ENCODE measurements at places on chromosomes 11 and 22. TPM values are rescaled to one million over a fixed set of nuclear protein-coding genes. Genes with fewer than 3 reads are reported as not detected.
A peak's percentile ranks its signal among the peaks of the same experiment; 100 is the strongest.

- DNase-seq = no peak
Observed at GRCh38 chr22:31867386-31868153, 76.8 kb upstream of the YWHAH start.

DNA sequence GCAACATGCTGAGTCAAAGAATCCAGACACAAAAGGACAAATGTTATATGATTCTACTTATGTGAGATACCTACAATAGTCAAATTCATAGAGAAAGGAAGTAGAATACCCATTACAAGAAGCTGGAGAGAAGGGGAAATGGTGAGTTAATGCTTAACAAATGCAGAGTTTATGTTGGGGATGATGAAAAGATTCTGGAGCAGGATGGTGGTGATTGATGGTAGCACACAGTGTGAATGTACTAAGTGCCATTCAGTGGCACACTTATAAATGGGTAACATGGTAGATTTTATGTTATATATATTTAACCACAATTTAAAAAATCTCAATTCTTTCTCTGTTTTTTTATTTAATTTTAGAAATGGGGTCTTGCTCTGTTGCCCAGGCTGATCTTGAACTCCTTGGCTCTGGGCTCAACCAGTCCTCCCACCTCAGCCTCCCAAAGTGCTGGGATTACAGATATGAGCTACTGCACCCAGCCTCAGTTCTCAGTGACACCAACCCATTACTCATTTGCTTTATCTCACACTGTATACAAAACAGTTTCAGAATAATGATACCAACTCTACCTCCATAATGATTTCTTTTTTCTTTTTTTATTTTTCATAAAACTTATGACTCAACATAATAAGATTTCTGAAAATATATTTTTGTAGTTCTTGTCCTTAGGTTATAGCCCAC is 9.6 kb upstream of the RELA start:
- no peak for DNase-seq

DNA sequence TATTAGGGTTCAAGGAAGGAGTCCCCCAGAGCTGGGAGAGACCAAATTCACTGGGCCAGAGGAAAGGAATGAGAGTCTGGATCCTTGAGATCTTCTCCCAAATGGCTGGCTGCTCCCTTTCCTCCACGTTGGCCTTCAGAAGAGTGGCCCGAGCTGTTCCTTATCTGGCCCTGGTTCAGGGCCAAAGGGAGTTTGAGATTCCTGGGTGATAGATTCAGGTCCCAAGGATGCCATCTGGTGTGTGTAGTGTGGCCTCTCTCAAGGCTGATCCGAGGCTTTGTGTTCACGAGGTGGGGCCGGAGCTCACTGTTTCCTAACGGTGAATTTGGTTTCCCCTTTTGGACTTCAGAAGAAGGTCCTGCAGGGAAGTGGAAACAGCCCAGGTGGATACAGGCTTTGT is 17.4 kb upstream of the ABCC8 start:
- no peak for DNase-seq

LRRC74B gene
- total RNA-seq = not detected

MIOX gene
- total RNA-seq = 1.9 TPM

LMO2 gene
- not detected for total RNA-seq

DNA sequence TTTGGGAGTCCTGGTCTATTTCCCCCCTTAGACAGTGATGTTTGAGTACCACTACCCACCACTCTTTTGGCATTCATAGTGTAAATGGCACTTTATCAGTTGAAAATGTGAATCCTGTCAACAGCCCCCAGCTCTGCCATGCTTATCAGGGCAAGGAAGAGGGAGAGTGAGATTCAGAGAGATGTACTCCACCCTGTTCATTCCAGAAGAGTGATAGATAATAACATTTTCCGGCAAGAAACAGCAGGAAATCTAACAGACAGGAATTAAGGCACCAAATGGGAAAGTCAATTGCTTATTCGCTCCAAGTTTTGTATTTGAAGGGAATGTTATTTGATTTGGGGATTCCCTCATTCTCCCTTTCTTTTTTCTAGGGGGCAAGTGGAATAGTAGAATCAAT is 681.9 kb downstream of the NTM start:
- no peak for DNase-seq

BTG4 gene
- total RNA-seq = not detected

GRCh38 chr11:121421149-121421901 is 30.8 kb upstream of the SORL1 start:
- DNase-seq = peak; percentile 15

ST14 gene
- not detected for total RNA-seq

- no peak for DNase-seq
Observed at GRCh38 chr11:87179621-87180020, 141.9 kb downstream of the TMEM135 start.

DNA sequence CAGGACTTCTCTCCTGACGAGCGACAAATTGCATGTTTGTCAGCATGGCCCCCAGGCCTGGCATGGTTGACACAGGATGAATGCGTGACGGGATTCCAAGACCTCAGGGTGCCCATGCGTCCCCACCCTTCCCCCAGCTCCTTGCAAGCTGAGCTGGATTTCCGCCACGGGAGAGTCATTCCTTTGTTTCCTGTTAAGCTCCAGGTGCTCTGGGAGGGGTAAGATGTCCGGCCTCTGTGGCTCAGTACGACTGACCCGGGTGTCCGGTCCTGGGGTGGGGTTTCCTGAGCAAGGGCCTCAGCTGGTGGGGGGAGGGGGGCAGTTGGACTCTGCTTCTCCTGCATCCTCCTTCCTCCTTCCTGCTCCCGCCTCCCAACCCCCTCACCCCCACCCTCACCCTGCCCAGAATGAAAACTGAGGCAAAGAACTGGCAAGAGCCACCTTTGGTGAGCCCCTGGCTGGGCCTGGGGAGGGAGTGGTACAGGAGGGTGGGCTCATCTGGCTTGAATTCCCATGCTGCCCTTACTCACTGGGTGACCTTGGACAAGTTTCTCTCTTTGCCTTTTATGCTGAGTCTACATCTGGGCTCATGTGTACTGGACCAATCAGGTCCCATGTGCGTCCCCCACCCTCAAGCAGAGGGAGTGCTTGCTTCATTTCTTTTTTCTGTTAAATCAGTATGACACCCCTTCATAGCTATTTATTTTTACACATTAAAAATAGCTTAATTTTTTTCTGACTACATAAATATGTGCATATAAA is 2.5 kb downstream of the CDC42EP2 start:
- peak; percentile 60 for DNase-seq

- no peak for DNase-seq
Observed at GRCh38 chr11:132948252-132948651, 584.0 kb downstream of the OPCML start.

DNA sequence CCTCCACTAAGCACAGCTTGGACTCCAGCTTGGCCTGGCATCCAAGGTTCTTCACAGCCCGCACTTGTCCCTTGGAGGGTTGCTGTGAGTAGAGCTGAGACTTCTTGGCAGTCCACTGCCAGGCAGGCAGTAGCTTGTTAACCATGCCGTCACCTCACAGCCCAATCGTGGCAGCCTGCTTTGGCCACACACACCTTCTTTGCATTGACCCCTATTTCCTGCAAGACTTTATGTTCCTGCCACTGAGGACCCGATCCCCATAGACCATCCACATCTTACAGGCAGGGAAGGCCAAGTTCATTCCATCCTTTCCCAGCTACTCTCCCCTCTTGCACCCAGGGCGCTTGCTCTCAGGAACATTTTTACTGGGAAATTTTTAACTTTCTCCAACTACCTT is 2.5 kb upstream of the PYGM start:
- DNase-seq = no peak

SLC1A2 gene
- not detected for total RNA-seq

- DNase-seq = no peak
Observed at GRCh38 chr11:129455756-129456655, 80.4 kb downstream of the BARX2 start.

- no peak for DNase-seq
Observed at GRCh38 chr11:67562963-67563704, 20.5 kb upstream of the GSTP1 start.

DNA sequence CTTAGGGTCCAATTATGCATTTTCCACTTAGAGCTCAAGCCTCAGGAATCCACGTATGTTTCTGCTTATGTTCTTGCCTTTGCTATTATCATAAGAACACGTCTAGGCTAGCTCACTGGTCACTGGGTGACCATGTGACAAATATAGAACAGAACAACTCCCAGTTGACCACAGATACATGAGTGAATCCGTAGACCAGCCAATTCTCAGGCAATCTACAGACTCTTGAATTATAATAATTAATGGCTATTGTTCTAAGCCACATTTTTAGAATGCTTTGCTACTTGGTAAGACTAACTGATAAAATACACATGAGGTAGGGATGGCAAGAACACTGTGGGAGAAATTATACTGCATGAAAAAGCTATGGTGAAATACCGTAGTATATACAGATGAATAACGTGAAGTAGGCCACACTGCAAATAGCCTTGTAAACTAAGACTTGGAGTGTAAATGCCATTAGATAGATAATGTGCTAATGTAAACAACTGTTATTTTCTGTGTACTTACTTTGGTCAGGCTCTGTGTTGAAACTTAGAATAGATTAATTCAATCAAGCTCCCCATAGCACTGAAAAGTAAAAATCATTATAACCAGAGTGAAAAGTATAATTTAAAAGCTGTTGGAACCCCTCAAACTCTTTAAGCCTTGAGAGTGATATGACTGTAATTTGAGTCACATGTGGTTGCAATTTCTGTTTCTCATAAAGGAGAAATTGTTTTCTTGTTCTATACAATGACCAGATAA is 366.2 kb upstream of the CCDC179 start:
- no peak for DNase-seq

- no peak for DNase-seq
Observed at GRCh38 chr11:932435-932834, 6.8 kb downstream of the AP2A2 start.

DNA sequence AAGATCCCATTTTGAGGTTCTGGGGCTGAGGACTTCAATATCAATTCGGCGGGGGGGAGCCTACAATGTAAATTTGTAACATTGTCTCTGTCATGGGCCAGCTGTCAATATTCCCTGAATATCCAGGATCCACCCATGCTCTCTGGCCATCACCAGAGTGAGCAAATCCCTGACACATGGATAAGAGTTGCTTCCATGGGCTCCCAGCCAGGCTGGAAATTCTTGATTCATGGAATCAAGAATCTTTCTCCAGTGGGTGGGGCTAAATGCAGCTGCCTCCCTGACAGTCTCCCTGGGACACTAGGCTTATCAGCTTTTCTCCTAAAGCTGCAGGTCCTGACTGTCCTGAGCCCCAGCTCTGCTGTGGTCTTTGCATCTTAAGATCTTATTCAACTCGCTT is 86.9 kb upstream of the IGLL5 start:
- no peak for DNase-seq

GRCh38 chr22:32336121-32336603 is 21.5 kb upstream of the RFPL3 start:
- no peak for DNase-seq

ZNF280A gene
- 3.1 TPM for total RNA-seq

DNA sequence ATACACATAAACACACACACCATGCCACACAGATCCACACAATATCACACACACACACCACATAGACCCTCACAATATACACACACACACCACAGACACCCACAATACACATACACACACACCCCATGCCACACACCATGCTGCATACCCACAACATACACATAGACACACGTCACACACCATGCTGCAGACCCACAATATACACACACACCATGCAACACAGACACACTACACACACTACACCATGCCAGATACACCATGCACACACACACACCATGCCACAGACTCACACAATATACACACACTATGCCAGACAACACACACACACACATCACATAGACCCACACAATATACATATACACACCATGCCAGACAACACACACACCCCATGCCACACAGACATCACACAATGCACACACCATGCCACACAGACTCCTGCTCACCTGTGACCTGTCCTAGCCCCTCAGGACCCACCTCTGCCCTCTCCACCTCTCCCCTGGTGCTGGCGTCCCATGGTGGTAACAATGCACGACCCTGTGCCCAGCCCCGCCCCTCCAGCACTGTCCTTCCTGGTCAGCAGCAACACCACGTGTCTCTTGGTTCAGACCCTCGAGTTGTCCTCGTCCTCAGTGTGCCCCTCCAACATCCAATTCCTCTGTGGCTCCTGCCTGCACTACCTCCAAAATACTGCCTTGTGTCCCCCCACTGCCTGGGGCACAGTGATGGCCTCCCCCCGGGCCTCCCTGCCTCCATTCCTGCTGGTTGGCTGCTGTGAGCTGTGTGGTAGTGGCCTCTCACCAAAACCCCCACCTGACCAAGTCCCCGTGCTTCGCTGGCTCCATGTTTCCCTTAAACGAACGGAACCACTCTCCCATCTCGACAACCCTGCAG is 23.7 kb upstream of the RFPL3 start:
- DNase-seq = no peak

SCGB1C1 gene
- not detected for total RNA-seq

RASGRP2 gene
- total RNA-seq = not detected

DNA sequence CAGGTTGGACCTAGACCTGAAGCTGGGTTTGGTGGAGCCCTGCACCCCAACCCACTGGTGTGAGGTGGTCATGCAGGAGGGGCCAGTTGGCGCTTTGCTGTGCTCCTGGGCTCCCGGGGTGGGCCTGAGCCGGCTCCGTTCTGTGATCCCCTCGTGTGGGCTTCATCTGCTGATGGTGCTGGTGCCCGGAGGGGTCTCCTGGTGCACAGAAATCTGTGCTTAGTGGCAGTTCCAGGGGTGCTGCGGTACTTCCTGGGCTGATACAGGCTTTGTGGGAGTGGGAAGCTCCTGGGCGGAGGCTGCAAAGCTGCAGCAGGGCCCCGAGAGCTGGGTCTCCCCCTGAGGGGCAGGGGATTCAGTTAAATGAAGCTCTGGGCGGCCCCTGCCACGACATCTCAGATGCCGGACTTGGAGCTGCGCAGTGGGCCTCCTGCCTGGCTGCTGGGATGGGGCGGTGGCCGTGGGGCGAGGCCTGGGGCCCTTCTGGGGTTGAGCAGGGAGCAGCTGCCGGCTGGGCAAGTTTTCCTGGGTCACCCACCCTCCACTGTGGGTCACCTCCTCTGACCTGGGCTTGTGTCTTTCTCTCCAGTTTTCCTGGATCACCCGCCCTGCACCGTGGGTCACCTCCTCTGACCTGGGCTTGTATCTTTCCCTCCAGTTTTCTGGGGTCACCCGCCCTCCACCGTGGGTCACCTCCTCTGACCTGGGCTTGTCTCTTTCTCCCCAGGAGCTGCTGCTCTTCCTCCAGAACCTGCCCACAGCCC is 410.5 kb downstream of the TBC1D22A start:
- DNase-seq = no peak

- no peak for DNase-seq
Observed at GRCh38 chr11:65574811-65575567, 864 bp upstream of the EHBP1L1 start.

DNA sequence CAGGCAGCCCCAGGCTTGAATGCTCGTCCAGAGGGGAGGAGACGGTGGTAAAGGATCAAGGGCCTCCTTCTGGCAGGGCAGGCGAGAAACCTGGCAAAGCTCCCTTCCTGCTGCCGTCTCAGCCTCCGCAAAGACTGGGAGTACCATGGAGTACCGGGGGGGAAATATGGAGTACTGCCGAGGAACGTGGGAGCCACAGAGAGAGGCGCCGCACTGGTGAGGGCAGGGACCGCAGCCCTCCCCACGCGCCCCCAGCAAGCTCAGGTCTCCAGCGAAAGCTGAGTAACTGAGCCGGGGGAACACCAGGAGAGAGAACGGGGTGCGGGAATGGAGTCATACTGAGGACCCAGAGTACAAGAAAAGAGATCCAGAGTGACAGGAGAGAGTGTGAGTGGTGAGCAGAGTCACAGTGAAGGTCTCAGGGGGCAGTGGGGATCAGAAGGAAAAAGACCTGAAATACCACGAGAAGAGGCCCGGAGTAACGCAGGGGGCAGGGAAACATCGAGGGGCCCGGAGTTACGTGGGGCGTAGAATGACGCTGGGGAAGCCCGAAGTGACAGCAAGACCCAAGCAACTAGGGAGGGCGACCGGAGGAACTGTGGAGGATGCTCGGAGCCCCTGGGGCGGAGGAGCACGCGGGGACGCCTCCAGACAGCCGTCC is 740 bp downstream of the EML3 start:
- DNase-seq = no peak

Data from Caki2 (cell line).